H1 (cell line): ENCODE measurements at places on chromosomes 2 and 18. TPM values are rescaled to one million over a fixed set of nuclear protein-coding genes. Genes with fewer than 3 reads are reported as not detected.

The ERICH2 gene
- total RNA-seq, result 2.0 and 2.1 TPM in 2 replicates

The MYOM1 gene
- total RNA-seq, result 0.32 and 0.78 TPM in 2 replicates

The GPR45 gene
- not detected in 2 replicates for total RNA-seq

The RNF125 gene
- 14.3 and 15.2 TPM in 2 replicates for total RNA-seq

The SGPP2 gene
- not detected in 2 replicates for total RNA-seq

DNA sequence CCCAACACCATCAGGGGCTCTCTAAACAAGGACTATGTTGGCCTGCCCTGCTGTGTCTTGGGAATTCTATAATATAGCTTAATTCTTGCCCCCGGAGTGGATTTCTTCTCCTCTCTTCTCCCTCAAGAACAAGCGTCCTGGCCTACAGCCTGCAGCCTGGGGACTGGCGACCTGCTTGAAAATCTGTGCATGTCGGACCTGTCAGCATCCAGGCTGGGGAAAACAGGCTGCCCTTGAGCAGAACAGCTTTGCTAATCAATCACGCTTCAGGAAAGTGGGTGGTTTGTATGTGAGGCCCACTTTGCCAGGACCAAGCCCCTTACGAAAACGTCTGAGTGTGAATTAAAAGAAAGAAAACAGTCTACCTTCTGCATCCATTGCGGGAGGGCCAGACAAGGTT is 116.7 kb downstream of the BCL2 start:
- no peak for DNase-seq
- H3K4me3 ChIP-seq, result no peak overlapping the region
- no peaks in the 10 kb centered on the region; the same call in 1 of the 2 replicates for H3K36me3 ChIP-seq

DNA sequence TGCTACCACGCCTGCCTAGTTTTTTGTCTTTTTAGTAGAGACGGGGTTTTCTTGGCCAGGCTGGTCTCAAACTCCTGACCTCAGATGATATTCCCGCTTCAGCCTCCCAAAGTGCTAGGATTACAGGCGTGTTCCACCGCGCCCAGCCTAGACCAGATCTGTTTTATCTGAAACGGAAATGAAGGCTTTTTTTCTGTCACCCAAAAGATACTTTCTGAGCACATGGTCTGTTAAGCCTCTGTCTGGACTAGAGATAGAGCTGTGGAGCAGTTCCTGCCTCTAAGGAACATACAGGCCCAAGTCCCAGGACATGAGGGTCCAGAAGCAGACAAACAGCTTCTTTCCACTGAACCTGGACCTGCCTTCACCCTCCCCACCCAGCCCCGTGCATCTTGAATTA is 43.6 kb upstream of the PTMA start:
- DNase-seq, result no peak
- no peak overlapping the region for H3K27ac ChIP-seq

DNA sequence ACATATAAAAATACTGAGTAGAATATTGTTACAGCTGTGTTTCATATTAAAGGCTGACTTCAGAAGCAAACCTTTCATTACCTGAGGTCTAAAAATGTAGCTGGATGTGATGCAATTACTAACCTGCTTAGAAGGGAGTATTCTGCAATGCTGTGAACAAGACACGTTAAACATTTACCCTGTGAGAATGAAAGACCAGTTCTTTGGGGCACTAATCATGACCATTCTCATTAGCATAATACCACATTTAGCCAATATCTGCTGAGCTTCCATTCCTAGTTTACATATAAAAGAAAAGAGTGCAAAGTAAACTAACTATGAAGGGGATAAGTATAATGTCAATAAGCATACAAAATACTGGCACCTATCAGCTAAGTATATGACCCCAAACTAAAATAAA is 784.0 kb upstream of the KLHL29 start:
- no peaks in the 10 kb centered on the region for H3K27me3 ChIP-seq
- H3K4me1 ChIP-seq, result no peaks in the 10 kb centered on the region
- no peak overlapping the region for H3K4me3 ChIP-seq
- DNase-seq, result no peak
- H3K36me3 ChIP-seq, result no peaks in the 10 kb centered on the region

GRCh38 chr2:173027181-173028128 is 48.2 kb upstream of the MAP3K20 start:
- peak; percentile 85 for DNase-seq
- no peaks in the 10 kb centered on the region for H3K36me3 ChIP-seq
- no peaks in the 10 kb centered on the region for H3K27me3 ChIP-seq
- H3K27ac ChIP-seq, result no peak overlapping the region

GRCh38 chr2:10973766-10974165 is 62.0 kb downstream of the KCNF1 start:
- no peak for DNase-seq
- peaks cover 21% of the 10 kb centered on the region for H3K4me1 ChIP-seq
- H3K27me3 ChIP-seq, result no peaks in the 10 kb centered on the region
- H3K4me3 ChIP-seq, result no peak overlapping the region
- H3K36me3 ChIP-seq, result no peaks in the 10 kb centered on the region
